ENCODE measurements at places on chromosomes 4 and X.

- no peak for DNase-seq
Measured at GRCh38 chr4:155617296-155617695, 49.4 kb upstream of the GUCY1A1 start.

DNA sequence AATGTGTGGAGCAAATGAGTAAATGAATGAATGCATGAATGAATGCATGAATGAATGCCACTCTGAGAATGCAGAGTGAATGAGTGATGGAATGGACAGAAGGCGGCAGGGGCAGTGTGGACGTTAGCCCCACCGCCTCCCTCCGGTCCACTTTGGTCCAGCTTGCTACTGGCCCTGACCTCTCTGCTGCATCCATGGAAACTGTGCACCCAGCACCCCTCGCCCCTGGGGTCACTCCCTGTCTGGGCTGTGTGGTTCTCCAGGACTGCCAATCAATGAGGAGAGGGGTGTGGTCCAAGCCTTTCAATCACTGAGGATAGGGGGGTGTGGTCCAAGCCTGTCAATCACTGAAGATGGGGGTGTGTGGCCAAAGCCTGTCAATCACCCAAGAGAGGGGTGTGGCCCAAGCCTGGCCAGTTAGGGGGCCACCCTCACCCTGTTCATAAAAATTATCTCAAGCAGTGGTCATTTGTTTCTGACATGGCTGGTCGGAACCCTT lies 39.2 kb upstream of the ASMTL start:
- DNase-seq, result no peak

DNA sequence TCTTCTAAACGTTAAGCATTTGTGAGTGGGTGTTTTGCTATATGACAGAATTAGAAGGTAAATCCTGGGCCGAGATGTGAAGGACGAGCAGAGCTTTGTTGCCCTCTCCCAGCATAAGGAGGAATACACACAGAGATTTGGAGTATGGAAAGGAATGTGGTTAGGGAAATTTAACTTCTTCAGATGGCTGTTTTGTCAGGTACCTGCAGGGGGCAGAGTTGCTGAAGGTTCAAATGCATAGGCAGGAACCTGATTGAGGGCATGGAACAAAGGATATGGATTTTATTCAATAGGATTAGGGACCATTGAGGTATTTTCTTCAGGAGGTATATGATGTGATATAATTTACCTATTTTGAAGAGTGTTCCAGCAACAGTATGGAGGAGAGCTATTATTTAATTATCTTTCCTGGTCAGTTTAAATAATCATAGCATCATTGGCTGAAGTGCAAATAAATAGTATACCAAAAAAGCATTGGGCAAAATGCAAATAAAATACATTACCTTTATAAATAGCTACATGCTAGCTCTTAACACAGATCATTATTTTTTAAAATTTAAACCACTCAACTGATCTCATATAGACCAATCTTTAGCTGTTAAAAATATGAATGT lies 143.6 kb downstream of the SLIT2 start:
- DNase-seq, result peak; percentile 33

GRCh38 chr4:53185869-53186585 lies 179.8 kb downstream of the SCFD2 start:
- no peak for DNase-seq

- no peak for DNase-seq
Measured at GRCh38 chr4:150827226-150827625, 187.9 kb downstream of the LRBA start.

DNA sequence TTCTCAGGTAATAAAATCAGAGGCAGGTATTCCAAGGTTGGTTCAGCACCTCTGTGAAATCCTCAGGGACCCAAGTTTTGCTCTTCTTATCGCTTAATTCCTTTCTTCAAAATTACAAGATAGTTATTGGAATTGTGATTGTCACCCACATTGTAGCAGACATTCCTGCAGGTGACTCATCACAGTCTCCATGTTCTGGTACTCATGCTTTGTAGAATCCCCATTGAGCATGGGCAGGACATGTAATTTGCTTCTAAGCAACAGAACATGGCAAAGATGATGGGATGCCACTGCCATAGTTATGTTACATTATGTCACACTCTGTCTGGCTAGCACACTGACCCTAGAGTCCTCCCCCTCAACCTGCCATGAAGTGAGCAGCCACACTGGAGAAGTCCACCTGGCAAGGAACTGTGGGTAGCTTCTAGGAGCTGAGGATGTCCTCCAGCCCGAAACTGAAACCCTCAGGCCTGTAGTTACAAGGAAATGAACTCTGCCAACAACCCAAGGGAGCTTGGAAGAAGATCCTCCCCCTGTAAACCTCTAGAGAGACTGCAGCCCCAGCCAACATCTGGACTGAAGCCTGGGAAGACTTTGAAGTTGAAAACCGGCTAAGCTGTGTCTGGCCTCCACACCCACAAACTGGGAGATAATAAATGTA lies 58.3 kb upstream of the GUCY1A1 start:
- no peak for DNase-seq

DNA sequence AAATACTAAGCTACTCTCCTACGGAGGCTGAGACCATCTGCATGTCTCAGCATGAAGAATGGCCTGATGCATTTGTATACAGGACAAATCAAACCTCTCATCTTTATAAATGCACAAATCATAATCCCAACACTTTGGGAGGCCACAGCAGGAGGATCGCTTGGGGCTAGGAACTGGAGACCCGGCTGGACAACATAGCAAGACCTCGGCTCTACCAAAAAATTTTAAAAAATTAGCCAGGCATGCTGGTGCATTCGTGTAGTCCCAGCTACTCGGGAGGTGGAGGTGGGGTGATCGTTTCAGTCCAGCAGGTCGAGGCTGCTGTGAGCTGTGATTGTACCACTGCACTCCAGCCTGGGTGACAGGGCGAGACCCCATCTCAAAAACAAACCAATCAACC lies 262.8 kb downstream of the DHRSX start:
- DNase-seq, result no peak

DNA sequence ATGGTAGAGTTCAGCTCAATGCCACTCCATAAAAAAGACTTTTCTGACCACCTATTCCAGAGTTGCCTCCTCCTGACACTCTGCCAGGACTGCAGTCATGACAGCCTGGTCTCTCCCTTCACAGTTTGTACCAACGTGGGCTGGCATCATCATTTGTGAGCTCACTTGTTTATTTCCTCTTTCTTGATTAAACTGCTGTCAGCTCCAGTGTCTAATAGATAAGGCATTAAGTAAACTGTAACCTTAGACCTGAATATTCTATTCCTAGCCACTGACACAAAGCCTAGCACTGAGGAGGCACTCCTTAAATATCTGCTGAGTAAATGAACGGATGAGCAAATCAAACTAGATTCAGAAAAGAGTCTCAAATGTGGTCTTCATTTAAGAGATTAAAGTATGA lies 48.7 kb downstream of the DDX60 start:
- DNase-seq, result peak; percentile 64

GRCh38 chr4:150087006-150087405 lies 8.8 kb downstream of the DCLK2 start:
- DNase-seq, result no peak

GRCh38 chrX:39157006-39157405 lies 355.7 kb downstream of the MID1IP1 start:
- no peak for DNase-seq

DNA sequence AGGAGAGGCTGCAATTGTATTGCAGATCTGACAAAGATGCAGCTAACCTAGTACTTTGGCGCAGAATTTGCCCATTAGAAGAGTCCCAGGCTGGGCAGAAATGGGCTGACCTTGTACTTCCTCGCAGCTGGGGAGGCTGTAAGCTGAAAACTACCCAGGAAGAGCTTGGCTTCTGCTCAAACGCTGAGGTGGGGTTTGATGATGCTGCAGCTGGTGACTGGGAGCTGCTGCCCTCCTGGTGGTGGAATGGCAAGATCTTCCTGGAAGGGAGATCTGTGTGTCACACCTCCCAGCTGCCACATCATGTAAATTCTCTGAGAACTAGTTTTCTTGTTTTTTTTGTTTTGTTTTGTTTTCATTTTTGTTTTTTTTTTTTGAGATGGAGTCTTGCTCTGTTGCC lies 17.4 kb downstream of the CCNG2 start:
- DNase-seq, result no peak

GRCh38 chrX:42399632-42400024 lies 378.3 kb downstream of the PPP1R2C start:
- DNase-seq, result no peak

DNA sequence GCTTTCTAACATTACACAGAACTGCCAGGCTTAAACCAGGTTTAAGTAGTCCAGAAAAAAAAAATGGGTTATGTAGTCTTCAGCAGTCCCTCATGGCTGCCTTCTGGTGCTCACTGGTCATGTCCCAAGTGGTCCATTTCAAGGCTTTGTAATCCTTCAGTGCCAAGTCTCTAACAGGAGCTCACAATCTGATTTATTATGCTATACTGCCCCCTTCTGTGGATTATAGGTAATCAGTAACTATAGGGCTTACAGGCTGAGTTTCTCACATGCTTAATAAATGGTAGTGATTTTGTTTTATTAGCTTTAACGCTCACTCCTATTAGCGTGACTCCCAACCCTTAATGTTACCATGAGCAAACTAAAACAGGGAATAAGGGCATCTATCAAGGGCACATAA lies 92.5 kb upstream of the EDA2R start:
- peak; percentile 3 for DNase-seq

DNA sequence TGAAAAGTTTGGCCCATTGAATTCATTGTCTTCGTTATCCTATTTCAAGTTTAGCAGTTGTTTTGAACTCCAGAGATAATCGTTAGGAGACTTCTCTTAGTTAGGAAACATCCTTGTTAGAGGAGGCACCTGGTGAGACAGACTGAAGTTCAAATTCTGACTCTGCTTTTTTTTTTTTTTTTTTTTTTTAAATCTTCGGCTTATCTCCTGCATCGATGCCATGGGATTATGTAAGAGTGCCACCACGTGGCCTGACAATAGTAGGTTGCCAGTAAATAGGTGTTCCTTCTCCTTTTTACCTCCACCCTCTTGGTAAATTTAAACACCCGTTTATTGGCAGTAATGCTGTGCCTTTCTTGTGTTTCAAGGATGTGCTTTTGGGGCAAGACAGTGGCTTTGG lies 149.3 kb downstream of the SOWAHB start:
- DNase-seq, result peak; percentile 19

GRCh38 chr4:189098932-189099696 lies 841.6 kb upstream of the FRG1 start:
- peak; percentile 75 for DNase-seq

DNA sequence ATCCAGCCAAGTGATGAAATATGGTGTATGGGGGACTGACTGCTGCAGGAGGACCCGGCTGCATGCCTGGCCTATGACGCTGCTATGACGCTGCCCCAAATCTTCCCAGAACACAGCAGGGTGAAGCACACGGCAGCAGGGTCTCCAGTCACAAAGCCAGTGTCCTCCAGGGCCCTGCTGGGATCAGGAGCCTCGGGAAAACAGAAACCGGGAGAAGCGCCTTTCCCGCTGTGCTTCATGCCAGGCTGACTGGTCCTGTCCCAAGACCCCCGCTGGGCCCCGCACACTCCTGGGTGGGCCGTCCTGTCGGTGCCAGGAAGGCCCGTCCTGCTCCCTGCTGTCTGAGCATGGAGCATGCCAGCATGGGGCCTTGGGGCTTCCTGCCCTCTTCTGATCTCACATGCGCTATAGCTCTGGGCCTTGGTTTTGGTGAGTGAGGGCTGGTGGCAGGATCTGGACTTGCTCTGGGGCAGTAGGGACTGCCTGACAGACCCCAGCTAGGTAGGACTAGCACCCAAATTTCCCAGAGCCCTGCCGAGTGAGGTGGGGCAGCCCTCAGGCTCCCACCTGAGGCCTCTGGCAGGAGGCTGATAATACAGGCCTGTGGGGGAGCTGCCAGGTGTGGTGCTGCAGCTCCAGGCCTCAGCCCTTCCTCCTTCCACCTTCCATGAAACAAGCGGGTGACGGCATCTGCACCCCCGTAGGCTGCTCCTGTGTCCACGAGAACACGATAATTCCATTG lies 64.0 kb downstream of the ACOX3 start:
- no peak for DNase-seq

DNA sequence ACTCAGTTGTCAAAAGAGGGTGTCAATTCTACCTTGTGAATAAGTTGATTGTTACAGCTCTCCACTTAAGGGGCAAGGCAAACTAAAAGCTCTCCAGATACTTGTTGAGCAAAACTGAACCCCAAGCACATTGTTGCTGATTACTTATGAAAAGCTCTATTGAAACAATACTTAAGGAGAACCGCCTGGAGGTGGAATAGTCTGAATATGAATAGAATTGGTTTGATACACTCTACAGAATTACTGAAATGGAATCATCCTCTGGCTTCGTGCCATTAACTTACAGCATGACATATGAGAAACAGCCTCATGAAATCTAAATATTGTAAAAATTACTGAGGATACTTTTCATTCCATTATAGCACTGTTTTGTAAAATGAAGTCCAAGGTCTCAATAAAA lies 127.0 kb upstream of the SH3RF1 start:
- no peak for DNase-seq

DNA sequence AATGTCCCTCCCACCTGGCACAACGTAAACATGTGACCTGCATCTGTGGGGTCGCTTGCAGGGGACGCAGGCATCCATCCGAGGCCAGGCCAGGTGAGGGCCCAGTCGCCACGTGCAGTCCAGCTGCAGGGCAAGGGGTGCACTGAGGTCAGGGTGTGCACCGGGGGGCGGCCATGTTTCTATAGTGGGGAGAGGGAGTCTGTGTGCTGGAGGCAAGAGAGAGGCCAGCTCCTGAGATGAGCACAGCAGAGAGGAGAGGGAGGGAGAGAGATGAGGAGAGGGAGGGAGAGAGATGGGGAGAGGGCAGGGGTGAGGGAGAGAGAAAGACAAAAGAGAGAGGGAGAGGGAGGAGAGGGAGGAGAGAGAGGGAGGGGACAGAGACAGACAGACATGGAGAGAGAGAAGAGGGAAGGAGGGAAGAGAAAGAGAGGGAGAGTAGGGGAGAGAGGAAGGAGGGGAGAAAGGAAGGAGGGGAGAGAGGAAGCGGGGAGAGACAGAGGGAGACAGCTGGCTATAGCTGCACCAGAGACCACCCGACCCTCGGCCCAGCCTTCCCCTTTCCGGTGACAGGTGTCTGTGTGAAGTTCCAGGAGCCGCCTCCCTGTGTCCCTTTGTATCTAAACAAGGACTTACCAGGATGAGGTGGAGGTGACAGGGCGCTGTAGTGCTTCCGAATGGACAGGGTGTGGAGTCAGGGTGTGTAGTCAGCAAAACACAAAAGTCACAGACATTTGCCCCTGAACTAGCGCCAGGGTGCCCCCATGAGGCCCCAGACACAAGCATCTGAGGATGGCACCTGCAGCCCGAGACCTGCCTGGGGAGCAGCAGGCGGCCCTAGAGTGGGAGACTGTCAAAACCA lies 68.7 kb downstream of the ADRA2C start:
- no peak for DNase-seq

DNA sequence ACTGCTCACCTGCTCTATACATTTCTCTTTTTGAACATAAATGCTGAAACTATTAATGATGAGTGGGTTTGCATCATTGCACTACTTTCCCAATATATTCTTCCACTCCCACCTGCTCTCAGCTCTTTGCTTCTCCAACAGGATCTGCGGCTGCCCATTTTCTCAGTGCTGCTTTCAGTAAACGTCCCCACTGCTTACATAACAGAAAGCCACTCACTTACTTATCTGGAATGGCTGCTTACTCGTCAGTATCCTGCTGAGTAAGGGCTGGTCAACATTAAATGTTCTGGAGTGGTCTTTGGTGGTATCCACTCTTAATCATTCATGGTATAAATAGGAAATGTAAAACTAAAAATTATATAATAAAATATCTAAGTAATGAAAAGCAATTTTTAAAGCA lies 112.8 kb upstream of the HPF1 start:
- DNase-seq, result no peak

Data from DMS153 (cell line).